NCI-H526 treated with DMSO at 0.1 percent for 48 hours (cell line): ENCODE measurements at places on chromosomes 13 and 19.

DNA sequence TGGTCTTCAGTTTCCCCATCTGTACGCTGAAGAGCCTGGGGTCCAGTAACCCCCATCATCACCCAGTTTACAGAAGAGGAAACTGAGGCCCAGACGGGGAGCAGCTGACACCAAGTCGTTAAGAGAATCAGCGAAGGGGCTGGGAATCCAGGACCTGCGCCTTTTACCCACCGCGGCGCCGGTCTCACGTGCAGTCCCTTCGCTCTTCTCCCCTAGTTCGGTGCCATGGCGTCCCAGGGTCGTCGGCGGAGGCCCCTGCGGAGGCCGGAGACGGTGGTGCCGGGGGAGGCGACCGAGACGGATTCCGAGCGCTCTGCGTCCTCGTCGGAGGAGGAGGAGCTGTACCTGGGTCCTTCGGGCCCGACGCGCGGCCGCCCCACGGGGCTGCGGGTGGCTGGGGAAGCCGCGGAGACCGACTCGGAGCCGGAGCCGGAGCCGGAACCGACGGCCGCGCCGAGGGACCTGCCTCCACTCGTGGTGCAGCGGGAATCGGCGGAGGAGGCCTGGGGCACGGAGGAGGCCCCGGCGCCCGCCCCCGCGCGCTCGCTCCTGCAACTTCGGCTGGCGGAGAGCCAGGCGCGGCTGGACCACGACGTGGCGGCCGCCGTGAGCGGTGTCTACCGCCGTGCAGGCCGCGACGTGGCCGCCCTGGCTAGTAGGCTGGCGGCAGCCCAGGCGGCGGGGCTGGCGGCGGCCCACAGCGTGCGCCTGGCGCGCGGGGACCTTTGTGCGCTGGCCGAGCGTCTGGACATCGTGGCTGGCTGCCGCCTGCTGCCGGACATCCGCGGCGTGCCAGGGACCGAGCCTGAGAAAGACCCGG lies 698 bp downstream of the BLOC1S3 start:
- no peak for DNase-seq

- peak; percentile 52 for DNase-seq
Measured at GRCh38 chr19:35715981-35716800, 1.6 kb upstream of the KMT2B start.

GRCh38 chr13:97567510-97568243 lies 133.7 kb downstream of the RAP2A start:
- DNase-seq = no peak

GRCh38 chr19:10420444-10421239 lies at the start of gene PDE4A:
Gene PDE4A (plus strand): TSS chr19:10420538. CDS start chr19:10420765, 227 bp downstream.
- no peak for DNase-seq

- no peak for DNase-seq
Measured at GRCh38 chr13:114067381-114067885, 65.0 kb downstream of the RASA3 start.

GRCh38 chr13:59747529-59747928 lies 416.2 kb downstream of the DIAPH3 start:
- no peak for DNase-seq

GRCh38 chr13:109684824-109685202 lies 101.6 kb downstream of the IRS2 start:
- no peak for DNase-seq

GRCh38 chr13:30415430-30416030 lies 6.8 kb upstream of the UBE2L5 start:
- DNase-seq = peak; percentile 94

GRCh38 chr13:80348314-80348713 lies 7.4 kb upstream of the SPRY2 start:
- no peak for DNase-seq

DNA sequence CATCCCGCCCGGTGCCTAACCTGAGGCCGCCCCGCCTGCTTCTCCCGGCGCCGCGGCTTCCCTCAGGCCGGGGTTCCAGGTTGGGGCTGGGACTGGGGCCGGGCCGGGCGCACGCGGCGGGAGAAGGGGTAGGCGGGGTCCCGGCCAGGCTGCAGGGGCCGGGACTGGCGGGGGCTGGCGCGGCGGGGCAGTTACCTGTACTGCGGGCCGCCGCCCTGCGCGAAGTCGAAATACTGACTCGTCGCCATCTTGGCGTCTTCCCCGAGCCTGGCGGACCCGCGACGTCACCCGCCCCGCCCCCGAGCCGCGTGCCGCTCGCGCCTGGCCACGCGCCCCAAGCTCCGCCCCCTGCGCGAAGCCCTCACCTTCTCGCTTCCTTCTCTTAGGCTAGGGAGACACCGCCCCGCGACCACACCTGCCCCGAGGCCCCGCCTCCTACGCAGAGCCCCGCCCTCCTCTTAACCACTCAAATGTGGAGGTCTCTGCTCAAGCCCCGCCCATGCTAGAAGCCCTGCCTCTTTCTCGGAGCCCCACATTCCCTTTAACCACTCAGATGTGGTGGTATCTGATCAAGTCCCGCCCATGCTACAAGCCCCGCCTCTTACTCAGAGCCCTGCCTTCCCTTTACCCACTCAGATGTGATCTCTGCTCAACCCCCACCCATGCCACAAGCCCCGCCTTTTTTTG lies at the start of gene ZFR2:
Gene ZFR2 (minus strand): TSS at position 269 of the 687 bp plus-strand sequence. CDS start 21 bp downstream, at position 248.
- DNase-seq = no peak

DNA sequence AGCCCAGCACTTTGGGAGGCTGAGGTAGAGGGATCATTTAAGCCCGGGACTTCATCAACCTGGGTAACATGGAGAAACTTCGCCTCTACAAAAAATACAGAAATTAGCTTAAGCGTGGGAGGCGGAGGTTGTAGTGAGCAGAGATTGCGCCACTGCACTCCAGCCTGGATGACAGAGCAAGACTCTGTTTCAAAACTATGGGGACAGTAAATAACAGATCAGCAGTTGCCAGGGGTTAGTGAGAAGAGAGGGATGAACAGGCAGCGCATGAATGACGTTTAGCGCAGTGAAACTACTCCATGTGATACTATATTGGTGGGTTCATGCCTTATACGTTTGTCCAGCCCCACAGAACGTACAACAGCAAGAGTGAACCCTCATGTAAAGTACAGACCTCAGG lies 7.1 kb upstream of the ICAM3 start:
- DNase-seq = no peak

DNA sequence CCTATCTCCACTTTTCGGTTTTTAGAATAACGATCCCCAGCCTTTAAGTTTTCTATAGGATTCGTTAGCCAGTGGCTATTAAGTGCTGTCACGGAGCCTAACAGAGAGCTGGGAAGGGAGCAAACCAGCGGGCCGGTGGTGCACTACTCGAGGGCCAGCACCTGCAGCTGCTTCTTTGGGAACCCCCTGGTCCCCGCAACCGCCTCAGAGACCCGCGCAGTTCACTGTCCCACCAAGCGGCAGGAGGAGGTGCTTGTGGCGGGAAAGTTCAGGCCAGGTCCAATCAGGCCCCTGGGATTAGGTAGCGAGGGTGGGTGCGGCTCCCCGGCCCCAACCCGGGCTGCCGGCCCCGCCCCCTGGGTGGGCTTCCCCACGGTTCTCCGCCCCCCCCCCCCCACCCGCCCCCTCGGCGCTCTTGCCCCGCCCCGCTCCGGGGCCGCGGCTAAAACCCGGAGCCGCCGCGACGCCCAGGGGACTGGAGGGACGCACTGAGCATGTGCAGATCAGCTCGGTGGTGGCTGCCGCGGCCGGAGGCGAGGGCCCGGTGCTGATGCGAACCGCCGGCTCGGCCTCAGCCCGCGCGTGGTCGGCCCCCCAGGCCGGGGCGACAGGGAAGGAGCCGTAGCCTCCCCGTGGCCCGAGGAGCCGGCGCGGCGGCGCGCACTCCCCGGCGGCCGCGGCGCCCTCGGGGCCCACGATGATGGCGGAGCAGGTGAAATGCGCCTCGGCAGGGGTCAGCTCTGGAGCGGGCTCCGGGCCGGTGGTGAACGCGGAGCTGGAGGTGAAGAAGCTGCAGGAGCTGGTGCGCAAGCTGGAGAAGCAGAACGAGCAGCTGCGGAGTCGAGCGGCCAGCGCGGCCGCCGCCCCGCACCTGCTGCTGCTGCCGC lies at the start of gene SLAIN1:
Gene SLAIN1 (plus strand): TSS at position 471 of the 887 bp plus-strand sequence. CDS start 227 bp downstream, at position 698.
- peak; percentile 86 for DNase-seq

- DNase-seq = no peak
Measured at GRCh38 chr19:7879836-7880235, 5.6 kb upstream of the PRR36 start.

DNA sequence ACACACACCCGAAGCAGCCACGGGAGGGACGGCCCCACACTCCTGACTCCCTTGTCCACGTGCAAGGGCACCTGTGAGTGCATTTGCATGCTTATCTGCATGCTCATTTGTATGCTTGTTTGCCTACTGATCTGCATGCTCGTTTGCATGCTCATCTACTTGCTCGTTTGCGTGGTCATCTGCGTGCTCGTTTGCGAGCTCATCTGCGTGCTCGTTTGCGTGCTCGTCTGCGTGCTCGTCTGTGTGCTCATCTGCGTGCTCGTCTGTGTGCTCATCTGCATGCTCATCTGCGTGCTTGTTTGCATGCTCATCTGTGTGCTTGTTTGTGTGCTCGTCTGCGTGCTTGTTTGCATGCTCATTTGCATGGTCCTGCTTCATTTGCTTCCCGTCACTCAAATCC lies 23.8 kb downstream of the SHC2 start:
- peak; percentile 94 for DNase-seq

DNA sequence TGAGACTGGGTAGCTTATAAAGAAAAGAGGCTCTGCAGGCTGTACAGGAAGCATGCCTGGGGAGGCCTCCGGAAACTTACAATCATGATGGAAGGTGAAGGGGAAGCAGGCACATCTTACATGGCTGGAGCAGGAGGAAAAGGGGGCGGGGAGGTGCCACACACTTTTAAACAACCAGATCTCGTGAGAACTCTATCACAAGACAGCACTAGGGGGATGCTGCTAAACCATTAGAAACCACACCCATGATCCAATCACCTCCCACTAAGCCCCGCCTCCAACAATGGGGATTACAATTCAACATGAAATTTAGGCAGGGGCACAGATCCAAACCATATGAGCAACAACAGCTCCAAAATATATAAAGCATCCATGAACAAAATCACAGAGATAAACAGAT lies 46.5 kb upstream of the GTF2F2 start:
- DNase-seq = no peak

GRCh38 chr13:47420020-47420419 lies 523.2 kb upstream of the HTR2A start:
- no peak for DNase-seq

- no peak for DNase-seq
Measured at GRCh38 chr13:75151081-75151643, 330.8 kb downstream of the TBC1D4 start.

- DNase-seq = peak; percentile 66
Measured at GRCh38 chr13:52454459-52454819, 839 bp upstream of the CKAP2 start.

DNA sequence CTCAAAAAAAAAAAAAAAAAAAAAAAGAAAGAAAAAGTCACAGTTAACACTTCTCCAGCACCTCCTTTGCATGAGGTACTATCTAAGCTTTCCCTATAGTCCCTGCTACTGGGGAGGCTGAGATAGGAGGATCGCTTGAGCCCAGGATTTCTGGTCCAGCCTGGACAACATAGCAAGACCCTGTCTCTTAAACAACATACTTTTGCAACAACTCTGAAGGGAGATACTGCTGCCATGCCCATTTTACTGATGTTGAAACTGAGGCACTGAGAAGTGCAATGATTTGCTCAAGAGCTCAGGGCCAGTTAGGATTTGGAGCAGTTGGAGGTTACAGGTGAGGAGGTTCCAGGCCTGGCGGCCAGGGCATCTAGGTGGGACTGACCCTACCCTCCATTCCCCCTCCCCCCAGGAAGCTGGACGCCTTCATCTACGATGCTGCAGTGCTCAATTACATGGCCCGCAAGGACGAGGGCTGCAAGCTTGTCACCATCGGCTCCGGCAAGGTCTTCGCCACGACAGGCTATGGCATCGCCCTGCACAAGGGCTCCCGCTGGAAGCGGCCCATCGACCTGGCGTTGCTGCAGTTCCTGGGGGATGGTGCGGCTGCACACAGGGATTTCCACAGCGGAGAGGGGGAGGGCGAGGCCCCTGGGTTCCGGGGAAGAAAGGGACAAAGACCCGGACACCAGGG lies 4.3 kb upstream of the GRWD1 start:
- DNase-seq = no peak

DNA sequence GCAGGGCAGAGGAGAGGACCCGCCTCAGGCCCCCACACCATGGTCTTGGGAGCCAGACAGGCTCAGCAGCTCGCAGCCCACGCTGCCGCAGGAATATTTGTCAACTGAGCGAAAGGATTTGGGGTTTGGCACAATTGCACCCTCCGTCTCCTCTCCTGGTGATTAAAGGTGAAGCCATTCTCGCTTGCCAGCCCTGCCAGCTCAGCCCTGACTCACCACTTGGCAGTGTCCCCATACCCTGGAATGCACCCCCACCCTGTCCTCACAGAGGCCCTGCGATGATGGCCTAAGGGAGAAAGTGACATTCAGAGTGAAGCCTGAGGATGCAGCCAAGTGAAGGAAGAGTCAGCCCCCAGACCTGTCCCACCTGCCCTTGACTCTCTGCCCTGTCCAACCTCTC lies 18.8 kb downstream of the CYTH2 start:
- DNase-seq = no peak

- DNase-seq = no peak
Measured at GRCh38 chr13:114077933-114078325, 54.5 kb downstream of the RASA3 start.

GRCh38 chr19:45216667-45217066 lies 28.5 kb downstream of the EXOC3L2 start:
- no peak for DNase-seq

GRCh38 chr19:18730885-18731513 lies 47.5 kb downstream of the CRTC1 start:
- DNase-seq = no peak

DNA sequence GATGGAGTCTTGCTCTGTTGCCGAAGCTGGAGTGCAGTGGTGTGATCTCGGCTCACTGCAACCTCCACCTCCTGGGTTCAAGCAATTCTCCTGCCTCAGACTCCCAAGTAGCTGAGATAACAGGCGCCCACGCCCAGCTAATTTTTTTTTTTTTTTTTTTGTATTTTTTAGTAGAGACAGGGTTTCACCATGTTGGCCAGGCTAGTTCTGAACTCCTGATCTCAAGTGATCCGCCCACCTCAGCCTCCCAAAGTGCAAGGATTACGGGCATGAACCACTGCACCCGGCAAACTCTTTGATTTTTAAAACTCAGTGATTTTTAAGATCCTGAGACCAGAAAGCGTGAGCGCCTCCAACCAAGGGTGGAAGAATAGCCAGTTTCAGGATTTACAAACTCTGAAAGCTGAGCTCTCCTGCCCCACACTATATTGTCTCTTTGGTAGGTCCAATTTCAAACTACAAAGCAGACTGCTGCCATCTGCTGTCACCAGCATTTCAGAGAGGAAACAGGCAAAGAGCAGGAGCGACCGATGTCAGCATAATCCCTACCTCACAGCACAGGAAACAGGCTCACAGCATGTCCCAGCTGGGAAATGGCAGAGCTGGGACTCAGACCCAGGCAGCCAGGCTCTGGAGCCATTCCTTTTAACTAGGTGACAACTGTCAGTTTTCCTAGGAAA lies 9.2 kb downstream of the NOSIP start:
- no peak for DNase-seq
